ENCODE measurements at places on chromosomes 4 and X. TPM values are rescaled to one million over a fixed set of nuclear protein-coding genes. Genes with fewer than 3 reads are reported as not detected.
A peak's percentile ranks its signal among the peaks of the same experiment; 100 is the strongest.

DNA sequence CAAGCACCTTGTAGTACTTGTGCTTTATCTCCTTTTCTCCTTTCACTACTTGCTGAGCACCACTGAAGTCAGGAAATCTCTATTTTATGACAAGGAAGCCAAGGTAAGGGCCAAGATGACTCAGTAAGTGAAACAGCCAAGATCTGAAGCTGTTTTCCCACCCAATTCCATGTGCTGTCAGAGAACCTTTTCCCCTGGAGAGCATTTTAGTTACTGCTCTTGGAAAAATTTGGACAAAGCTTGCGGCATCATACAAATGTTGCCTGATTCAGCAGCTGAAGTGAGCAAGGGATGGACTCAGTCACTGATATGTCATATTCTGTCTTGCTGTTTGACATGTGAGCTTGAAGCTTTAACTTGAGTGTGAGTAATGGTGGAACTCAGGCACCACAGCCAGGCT, 391.4 kb downstream of the RAB28 start:
- DNase-seq: no peak

CT55 gene
- not detected for total RNA-seq

DNA sequence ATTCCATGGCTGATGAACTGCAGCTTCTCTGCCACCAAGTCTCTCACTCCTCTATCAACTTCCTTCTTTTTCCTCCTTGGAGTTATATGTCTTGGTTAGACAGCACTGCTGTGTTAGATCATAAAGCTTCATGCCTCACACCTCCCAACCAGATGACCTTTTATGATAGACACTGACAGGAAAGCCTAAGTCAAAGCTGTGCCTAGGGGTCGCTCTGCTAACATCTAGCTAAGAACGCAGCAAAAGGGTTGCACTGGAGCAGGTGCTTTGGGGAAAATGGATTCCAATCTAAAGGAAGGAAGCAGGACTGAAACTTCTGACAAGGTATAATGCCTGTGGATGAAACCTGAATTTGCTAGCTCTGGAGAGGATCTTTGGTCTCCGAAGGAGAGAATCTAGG, 509.7 kb downstream of the SMARCA1 start:
- DNase-seq: no peak

SSX7 gene
- total RNA-seq: not detected

DNA sequence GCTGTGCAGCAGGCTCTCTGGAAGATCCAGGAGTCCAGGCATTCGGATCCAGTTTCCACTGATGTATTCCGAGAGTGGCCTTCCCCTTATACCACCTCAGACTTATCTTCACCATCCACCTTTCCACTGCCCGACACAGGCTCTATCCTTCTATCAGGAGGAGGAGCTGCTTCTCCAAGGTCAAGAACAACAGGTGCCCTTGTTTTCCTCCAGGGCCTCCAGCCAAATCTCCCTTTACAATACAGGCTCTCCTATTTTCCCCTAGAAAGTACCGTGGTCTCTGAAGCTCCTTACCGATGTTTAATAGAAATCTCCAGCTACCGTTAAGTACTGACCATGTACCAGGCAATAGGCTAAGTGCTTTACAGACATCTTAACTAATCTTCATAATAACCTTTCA, 61.3 kb downstream of the AFAP1 start:
- no peak for DNase-seq

HNRNPDL gene
- total RNA-seq: 331 TPM

DNA sequence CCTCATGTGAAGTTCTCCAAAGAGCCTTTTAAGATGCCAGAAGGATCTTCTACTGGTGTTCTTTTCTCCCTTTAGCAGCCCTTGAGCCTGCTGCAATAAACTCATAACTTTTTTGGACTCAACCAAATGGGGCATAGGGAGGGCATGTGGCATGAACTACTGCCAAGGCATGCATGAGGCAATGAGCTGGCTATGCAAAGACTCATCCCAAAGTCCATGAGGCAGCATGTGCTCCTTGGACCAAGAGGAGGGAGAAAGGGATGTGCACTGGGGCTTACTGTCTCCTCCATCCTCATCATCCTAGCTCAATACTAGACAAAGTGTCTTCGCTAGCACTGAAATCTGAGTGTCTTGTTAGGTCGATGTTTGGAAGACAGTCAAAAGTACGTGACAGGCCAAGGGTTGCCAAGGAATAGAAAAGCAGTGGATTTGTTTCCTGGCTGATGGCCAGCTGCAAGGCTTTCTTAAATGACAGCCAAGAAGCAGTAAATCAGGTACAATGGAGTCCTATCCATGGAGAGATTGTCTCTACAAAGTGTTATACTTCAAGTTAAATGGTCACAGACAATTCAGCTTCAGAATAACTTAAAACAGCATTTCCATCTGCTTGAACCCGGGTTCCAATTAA, 44.5 kb upstream of the ATXN3L start:
- DNase-seq: no peak

GRCh38 chrX:137748827-137749226, 182.9 kb downstream of the ZIC3 start:
- DNase-seq: no peak

GRCh38 chr4:111115881-111116280, 493.0 kb upstream of the PITX2 start:
- DNase-seq: no peak

ADAM29 gene
- not detected for total RNA-seq

SERTM2 gene
- total RNA-seq: not detected

DNA sequence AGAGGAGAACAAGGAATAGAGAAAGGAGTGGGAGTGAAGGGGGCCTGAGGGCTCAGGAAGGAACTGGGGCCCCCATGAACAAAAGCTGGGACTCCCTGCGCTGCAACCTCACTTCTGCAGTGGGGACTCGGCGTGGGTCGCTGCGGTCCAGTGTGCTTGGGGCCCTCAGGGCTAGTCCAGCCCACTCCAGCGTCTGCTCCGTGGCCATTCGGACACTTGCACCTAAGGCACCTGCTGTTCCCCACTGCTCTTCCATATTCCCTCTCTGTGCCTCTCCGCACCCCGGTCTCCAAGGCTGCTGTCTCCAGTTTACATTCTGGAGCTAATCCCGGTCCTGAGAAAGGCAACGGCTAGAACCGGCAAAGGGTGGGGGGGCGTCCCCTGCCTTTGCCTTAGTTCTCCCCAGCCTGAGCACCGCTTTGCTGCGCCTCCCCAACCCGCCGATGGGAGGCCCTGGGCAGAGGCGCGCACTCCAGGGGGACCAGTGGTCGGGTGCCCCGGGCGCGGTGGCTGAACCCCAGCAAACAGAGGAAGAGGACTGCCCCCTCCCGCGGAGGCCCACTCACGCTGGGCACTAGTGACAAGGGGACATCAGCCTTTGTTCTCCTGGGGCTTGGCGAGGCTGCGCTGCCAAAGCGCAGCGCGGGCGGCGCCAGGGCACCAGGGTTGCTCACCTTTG, 327.7 kb upstream of the F9 start:
- DNase-seq: no peak

TBCK gene
- 46.2 TPM for total RNA-seq

DNA sequence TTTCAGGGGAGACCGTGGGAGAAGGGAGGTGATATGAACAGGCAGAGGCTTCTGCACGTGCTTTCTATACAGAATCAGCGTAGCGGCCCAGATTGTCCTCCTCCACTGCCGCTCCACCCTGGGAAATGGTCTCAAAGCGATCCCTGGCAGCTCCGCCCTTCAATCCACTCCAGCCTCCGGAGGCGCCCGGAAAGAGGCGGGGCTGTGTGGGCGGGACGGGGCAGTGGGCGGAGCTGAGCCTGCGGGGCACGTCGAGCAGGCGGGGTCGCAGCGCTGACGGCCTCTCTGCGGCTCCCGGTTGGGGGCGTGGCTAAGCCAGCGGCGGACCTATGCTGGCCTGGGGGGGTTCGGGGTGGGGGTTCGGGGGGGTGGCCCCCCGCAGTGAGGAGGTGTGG, 210 bp upstream of the SMIM10L2A start:
- DNase-seq: peak; percentile 92

GRCh38 chr4:166165829-166166420, 292.9 kb downstream of the TLL1 start:
- DNase-seq: no peak

- no peak for DNase-seq
Measured at GRCh38 chrX:19727887-19728648, 159.3 kb downstream of the SH3KBP1 start.

DNA sequence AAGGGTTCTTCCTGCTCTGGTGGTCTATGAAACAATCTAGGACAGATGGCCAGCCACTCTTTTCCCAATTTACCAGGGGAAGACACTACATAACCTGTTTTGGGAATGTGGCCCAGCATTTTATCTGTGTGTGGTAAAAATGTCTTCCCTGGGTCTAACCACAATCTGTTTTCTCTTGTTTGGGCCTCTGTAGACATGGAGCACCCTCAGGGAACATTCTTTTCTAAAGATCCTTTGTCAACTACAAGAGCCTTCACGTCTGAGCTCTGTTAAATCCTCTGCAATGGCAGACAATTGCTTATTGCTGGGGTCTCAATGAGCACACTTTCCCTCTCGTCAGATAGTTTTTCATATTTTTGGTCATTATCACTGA, 35.5 kb downstream of the PLAC1 start:
- no peak for DNase-seq

CTAG1B gene
- total RNA-seq: not detected

GRCh38 chr4:15958562-15958961, 4.4 kb downstream of the FGFBP2 start:
- no peak for DNase-seq

DNA sequence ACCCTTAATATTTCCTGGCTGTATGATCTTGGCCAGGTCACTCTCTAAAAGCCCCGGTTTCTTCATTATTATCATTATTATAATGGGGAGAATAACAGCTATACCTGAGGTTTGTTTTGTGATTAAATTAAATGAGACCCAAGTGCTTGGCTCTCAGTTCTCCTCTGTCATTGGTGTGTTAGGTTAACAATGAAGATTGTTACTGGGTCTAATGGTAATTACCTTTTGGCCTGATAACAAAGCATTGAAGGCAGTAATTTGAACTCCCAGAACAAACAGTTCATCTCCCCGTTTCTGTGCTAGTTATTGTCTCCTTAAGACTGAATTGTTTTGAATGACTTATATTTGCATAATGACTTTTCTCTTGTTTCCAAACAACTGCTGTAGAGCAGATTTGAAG, 6.8 kb upstream of the ANAPC4 start:
- DNase-seq: no peak

KDM6A gene
- 31.3 TPM for total RNA-seq

- DNase-seq: peak; percentile 1
Measured at GRCh38 chr4:6422105-6422504, 50.3 kb downstream of the PPP2R2C start.

DNA sequence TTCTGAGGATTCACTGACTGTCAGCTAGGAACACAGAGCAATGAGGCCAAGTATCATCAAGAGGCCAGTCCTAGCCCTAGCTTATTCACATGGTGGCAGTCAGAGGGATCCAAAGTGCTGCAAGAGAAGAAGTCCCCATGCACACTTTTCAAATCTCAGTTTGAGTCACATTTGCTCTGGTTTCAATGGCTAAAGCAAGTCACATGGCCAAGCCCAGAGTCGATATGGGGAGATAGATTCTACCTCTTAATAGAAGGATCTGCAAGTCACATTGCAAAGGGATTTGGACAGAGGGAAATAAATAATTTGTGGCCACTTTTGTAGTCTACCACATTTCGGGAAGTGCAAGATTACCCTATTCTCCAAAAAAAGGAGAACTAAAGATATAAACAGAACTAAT, 3.7 kb upstream of the LCORL start:
- DNase-seq: no peak

GRCh38 chr4:139715746-139716391, 50.2 kb downstream of the MGST2 start:
- DNase-seq: no peak

UGT8 gene
- total RNA-seq: not detected

GRCh38 chrX:72042852-72043248, 88.9 kb downstream of the RTL5 start:
- no peak for DNase-seq

GAGE12C gene
- total RNA-seq: not detected

SYN1 gene
- total RNA-seq: 0.37 TPM

DNA sequence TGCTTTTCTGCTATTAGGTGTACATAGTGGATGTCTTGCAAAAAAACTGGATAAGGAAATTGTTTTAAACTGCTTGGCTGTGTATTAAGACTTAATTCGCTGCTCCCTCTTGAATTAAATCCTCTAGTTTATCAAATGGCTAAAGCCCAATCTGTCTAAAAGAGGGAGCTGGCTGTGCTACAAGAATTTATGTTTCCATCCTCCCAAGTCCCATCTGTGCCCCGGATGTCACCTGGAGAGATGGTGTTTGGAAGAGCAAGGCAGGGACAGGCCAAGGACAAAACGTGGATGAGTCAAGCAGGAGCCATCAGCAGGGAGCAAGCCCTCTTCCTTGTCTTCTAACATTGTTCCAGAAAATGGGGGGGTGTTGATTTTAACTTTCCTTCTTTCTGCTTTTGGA, 171.3 kb upstream of the LCORL start:
- DNase-seq: no peak

DNA sequence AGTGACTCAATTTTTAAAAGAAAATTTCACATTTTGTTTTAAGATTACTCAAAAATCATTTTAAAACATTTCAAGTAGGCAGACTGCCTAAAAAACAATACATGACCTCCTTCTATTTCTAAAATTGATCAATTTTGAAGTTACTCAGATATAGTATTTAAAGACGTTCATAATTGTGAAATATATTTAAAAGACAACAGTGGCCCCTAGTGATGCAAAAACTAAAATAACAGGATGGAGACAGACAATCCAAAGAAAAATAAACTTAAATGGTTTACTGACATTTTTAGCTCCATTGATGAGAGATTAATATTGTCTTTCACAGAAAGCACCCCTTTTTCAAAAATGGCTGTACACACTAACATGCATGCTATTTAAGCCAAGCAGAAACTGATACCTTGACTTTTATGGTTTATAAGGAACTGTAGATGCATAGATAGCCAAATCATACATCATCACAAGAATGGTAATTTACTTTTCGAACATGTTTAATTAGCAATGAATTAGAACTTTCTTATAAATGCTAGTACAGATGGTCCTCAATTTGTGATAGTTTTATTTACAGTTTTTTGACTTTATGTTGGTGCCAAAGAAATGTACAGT, 69.8 kb upstream of the FAT4 start:
- no peak for DNase-seq

DNA sequence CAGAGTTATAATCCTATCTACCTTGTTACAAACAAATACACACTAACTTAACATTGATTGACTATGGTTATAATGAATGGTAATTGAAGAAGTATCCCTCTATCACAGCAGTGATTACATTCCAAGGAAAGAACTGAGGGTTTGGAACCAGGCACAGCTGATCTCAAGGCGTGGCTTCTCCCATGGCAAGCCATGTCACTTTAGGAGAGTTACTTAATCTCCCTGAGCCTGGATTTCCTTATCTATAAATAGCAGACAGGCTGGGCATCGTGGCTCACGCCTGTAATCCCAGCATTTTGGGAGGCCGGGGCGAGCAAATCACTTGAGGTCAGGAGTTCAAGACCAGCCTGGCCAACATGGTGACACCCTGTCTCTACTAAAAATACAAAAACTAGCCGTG, 25.6 kb downstream of the SORBS2 start:
- DNase-seq: no peak

- no peak for DNase-seq
Measured at GRCh38 chr4:187414716-187415115, 580.9 kb upstream of the ZFP42 start.

DNA sequence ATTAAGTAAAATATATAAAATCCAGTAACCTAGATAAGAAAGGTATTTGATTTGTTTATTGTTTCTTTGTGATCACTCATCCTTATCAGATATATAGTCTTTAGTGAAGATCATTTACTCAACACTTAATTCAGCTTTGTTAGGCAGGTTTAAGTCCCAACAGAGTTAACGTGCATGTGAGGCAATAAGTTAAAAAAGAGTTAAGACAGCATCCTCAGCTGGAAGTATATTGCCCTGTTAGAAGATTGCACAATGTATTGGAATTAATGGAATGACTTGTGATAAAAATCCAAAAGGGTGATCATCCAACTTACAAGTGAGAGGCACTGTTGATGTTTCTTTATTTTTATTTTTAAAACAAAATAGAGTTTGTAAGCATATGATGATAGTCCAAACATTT, 1162.1 kb downstream of the RAPGEF2 start:
- no peak for DNase-seq
